ENCODE measurements at places on chromosomes 6 and 20.

GRCh38 chr6:149642829-149643580 is 5.5 kb downstream of the KATNA1 start:
- DNase-seq: no peak

GRCh38 chr6:11486051-11486450 is 51.5 kb upstream of the TMEM170B start:
- DNase-seq: no peak

GRCh38 chr6:90712114-90712513 is 125.2 kb upstream of the MAP3K7 start:
- DNase-seq: no peak

DNA sequence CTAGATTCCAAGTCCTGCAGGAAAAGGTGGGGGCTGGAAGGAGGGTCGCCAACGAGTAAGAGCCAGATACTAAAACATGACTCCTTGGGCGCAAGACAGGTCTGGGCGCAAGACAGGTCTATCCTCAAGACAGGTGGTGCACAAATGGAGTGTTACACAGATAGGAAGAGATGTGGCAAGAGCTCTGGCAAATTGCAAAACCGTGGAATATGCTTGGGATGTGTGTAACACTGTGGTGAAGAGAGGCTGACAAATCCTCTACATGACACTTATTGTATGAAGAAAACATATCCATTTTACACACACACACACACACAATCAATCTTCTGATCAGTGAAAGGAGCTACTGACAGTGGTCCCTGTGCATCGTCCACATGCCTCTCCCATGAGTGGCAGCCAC is 77.6 kb downstream of the TBC1D7 start:
- no peak for DNase-seq

DNA sequence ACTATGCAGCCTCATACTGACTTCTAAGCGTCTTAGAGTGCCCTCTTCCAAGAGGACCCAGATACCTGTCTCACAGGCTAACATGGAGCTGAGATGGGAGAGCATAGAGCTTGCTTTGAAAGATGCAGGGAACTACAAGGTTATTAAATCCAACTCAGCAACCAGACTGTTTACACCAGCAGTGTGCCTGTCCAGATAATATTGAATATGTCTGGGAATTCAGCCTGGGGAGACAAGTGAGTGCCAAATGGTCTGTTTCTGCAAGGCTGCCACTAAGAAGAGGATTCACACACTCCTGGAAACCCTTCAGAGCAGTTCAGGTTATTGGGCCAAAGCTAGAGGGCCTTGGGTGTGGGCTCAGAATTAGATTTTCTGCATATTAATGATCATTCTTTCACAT is 547.8 kb downstream of the PTPRT start:
- no peak for DNase-seq

- DNase-seq: peak; percentile 79
These were observed 210.4 kb upstream of the RNF24 start for GRCh38 chr20:4225745-4226144.

DNA sequence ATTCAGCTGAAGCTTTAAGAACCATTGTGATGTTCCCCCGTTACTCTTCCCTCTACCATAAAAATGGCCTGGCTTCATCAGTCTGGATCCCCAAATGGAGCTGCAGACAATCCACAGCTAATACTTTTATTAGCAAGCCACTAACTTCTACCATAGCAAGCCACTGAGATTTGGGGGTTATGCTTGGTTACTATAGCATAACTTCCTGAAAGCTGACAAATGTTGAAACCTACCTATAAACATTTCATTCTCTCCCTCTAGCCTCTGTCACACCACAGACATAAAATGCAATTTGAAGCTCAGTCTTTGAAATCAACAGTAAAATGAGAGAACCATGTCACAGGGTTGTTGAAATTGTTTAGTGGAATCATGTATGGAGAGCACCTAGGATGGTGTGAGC is 3.0 kb upstream of the HTR1E start:
- DNase-seq: no peak

DNA sequence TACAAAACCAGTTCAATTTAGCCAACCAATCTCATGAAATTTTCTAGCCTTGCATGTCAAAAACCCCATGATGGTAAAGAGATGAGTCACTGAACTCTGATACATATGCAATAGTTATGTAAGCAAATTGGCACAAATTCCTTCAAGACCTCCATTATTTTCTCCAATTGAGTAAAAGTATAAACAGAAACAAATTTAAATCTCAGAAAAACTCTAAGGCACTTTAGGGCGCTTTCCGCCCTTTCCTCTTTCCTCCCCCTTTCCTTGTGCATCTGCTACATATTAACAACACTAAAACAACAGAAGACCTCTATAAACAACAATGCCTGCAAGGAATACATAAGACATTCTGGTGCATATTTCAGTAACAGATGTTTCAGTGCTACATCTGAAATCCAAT is 48.5 kb downstream of the KIF13A start:
- DNase-seq: no peak

DNA sequence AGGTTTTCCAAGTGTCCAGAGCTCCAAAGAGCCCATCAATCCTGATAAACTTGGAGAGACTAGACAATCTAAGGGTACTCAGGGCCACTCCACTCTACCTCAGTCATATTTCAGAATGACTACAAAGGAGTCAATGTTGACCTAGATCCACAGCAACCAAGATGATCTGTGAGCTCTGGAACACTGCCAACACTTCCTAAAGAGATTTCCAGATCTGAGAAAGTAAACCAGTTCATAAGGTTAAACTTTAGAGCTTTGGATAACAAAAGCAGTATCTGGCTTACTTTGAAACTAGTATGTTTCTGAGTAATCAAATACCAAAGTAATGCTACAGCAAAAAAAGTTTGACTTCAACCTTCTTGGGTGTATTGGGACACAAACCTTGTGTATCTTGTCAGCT is 122.7 kb downstream of the BTBD9 start:
- no peak for DNase-seq

GRCh38 chr20:52683761-52684160 is 288.4 kb upstream of the TSHZ2 start:
- no peak for DNase-seq

DNA sequence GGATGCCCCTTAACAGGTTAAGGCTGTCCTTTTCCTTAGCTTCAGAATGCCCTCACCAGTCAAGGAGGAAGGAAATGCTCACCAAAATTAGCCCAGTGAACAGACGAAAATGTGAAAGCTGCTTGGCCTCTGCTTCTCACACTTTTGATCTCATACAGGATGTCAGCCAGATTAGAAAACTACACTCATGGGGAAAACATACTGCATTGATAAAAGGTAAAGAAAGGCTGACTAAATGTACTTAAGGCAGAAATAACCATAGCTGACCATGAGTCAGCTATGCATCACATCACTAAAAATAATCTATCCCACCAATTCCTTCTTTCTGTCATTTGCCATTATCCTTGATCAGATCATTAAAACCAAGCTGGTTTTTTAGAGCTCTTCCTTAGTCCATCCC is 198.4 kb upstream of the TENT5A start:
- peak; percentile 9 for DNase-seq

DNA sequence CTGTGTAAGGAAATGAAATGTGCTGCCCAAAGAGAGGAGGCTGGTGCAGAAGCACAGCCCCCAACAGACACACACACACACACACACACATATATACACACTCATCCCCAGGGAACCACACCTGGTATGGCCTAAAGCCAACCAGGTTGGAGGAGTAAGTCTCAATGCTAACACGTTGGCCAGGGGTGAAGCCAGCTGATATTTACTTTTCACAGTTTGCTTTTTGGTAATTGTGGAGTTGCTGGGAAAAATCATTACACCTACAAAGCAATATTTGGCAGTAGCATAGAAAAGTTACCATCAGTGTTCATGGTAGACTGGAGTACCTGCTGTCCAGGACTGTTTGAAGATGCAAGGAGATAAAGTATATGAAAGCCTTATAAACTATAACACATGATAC is 50.3 kb upstream of the NAA20 start:
- no peak for DNase-seq

GRCh38 chr6:153059757-153060156 is 57.2 kb upstream of the MTRF1L start:
- no peak for DNase-seq

GRCh38 chr6:80154160-80154559 is 47.7 kb downstream of the BCKDHB start:
- no peak for DNase-seq

- DNase-seq: no peak
These were observed 615.4 kb downstream of the MAFB start for GRCh38 chr20:40073535-40074111.

DNA sequence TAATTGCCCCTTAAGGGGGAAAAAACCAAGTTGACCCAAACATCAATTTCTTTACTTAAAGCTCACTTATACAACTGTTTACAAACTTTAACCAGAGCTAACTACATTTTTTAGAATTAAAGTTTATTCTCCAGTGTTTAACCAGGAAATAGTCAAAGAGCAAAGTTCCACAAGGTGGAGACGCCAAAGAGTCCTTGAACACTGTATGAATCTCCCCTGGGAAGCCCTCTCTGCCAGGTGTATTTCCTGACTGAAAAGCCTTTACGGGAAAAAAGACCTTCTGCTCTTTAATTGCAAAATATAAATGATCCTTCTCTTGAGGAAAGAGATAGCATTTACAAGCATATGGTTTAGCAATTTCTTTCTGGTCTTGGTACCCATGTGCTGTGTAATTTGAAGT is 36.2 kb downstream of the BTBD9 start:
- DNase-seq: no peak

GRCh38 chr6:50543666-50544065 is 169.7 kb upstream of the TFAP2D start:
- DNase-seq: no peak

All from H54 (cell line).